Activated naive CD4-positive, alpha-beta T cell treated with Interleukin-2 at 50 U/mL for 16 hours (primary cell): ENCODE measurements at places on chromosomes 4 and X.

GRCh38 chr4:128979934-128980333 lies 113.4 kb downstream of the SCLT1 start:
- no peak for DNase-seq

- DNase-seq = no peak
Measured at GRCh38 chrX:47215291-47215900, 3.1 kb upstream of the CDK16 start.

DNA sequence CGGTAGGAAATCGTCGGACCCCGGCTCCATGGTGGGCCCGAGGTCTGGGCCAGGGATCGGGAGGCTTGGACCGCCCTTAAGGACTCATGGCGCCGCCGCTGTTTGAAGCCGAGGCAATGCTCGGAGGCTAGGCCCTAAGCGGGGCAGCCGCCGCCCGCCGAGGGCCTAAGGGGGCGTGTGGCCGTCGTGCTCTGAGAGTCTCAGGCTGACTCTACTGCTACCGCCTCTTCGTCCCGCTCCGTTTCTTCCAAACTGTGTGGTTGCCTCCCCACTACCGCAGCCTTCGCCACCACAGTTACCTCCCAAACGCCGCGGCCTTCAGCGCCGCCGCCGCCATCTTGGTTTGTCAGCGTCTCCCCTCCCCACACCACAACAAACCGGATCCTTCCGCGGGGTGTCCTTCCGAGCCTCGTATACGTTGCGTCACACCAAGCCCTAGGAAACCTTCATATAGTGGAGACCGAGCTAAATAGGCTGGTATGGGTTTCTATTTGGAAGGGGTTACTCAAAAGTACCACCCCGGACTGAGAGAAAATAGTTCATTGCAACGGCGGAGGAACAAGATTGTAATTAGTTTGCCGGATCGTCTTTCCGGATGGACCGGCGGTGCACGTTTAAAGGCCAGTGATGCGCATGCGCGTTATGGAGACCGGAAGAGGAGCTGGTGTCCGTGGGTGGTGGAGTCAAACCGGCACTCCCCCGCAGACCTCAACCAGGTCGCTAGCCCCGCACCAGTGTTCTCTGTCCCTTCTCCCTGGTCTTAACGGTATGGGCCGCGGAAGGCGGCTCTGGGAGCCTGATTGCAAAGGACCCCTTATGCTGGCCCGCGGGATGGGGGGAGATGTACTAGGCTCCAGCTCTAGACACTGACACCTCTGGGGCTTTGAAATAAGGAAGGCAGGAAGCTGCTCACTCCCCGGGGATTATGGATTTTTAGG lies at the start of gene KDM5C:
KDM5C (minus strand) TSS at position 348 of the 938 bp plus-strand sequence; CDS start at position 30, 318 bp downstream.
- peak; percentile 88 for DNase-seq

DNA sequence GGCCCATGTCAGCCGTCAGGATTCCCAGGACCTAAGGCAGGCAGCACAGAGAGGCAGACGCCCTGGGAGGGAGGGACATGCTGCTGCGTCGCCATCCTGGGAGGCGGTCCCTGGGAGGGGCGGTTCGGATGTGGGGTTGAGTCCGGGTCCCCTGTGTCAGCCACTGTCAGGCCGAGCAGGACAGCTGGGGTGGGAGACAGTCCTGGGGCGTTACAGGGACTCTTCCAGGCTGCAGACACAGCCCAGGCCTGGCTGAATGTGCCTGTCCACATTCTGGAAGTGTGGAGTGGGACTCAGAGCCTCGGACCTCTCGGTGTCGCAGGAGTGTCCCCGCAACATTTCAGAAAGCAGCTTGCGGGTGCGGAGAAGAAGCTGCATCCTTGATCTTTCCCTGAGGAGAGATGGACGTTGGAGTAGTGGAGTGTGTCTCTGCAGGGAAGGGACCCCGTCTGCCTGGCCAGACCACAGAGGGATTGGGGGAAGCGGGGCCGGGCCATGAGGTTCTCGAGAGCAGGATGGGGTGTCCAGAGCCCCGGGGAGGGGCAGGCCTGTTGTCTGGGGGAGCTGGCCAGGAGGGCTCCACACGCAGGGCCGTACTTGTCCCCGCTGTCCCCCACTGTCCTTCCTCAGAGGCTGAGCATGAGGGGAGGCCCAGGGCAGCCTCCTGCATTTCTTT lies 6.1 kb downstream of the AKAP17A start:
- DNase-seq = no peak

DNA sequence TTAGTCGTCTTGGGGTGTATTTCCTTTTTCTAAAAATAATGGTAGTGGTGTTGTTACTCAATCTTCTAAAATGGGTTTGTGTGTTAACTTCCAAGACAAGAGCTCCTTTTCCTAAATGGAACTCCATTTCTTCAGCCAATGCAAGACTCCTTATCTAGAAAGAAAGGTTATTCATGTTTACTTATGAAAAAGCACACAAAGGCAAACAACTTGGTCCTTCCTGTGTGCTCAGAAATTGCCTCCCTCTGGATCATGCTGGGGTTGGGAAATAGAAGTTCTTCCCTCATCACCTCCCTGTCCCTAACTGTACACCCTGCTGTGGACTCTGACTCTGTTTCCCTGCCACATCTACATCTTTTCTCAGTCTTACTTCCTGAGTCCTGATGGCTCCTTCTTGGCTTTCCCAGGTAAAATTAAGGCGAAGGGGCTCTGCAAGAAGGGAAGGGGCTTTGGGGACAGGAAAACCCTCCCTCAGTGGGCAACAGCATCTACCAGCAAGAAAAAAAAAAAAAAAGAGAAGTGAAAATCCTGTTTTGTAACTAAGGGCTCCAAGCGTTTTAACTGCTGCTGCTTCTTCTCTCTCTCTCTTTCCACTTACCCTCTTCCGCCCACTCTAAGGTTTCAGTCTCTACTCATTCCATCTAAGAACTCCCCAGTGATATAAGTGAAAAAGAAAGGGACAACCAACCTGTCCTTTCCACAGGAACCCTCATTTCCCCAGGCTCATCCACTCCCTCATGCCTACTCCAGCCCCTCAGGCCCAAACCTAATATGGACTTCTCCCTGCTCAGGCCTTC lies 19.8 kb upstream of the TASL start:
- no peak for DNase-seq

DNA sequence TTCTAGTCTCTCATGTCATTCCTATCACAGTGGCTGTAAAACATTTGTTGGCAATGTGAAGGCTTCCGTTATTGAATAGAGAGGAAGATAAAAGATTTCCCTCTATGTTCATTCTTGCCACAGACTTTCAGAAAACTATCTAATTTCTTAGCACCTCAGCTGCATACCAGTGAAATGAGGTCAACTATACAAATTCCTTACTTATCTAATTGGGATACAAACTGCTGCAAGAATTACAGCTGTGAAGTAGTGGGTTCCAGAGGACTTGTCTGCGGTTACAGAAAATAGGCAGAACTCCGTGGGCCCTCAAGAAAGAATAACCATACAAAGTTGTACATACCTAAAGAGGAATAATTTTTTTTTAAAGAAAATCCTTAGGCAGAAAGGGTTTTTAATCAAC lies 175.8 kb downstream of the PPP1R2C start:
- no peak for DNase-seq
